ENCODE measurements at places on chromosomes 5 and 9.

GRCh38 chr9:115596021-115596745, 478.2 kb upstream of the TNC start:
- DNase-seq, result peak; percentile 56

DNA sequence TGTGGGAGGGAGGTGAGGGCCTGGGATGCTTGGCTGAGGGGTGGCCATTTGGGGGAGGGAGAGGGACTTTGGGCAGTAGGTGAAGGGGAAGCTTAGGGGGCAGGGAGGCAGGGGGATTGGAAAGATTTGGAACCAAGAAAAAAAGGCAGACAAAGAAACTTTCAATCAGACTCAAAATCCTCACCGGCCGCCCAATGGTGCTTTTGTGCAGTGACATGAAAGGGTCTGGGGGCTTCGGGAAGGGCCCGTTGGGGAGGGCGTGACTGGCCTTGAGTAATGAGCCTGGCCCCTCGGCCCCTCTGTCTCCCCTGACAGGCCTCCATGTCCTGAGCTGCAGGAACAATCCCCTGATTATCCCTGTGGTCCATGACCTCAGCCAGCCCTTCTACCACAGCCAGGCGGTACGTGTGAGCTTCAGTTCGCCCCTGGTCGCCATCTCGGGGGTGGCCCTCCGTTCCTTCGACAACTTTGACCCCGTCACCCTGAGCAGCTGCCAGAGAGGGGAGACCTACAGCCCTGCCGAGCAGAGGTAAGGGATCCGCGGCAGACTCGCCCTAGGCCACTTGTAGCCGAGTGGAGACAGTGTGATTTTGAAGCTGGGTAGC, 181.1 kb downstream of the PAPPA start:
- DNase-seq, result no peak

DNA sequence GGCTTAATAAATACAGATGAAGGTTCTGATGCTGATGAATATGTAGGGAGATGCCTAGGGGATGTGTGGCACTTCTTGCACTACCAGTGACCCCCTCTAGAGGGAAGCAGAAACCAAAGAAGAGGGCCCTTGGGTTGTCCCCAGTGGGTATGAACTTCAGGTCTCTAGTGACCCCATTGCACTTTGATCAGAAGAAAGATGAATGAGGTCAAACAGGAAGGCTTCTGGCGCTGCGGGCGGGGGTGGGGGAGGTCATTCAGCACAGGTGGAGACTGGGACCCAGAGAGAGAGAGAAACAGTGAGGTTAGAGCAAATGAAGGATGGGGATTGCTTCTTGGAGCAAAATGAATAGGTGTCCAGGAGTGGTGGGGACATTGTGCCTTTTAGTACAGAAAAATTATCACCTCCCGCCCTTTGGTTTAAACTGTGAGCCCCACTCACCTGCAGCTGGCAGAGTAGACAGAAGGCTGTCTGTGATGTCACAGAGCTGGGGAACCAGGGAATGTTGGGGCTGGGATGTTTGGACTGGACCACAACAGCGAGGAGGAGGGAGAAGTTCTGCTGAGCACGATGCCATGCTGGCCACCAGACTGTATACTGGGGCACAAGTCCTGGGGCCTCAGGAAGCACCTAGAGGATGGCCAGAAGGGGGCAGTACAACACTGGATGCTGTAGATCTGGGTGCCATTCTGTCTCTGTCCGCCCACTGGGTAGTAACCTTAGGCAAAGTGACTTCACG, at the start of gene TEX48:
Gene TEX48 (minus strand): TSS at position 599 of the 739 bp plus-strand sequence. CDS start 10,469 bp downstream, outside the sequence.
- DNase-seq, result peak; percentile 16

- no peak for DNase-seq
These were observed 98.4 kb upstream of the GNAQ start for GRCh38 chr9:78130004-78130403.

Data from NCI-H1105 (cell line).